Lower leg skin (tissue), 4 donors: ENCODE measurements at places on chromosomes 13 and 19. TPM values are rescaled to one million over a fixed set of nuclear protein-coding genes. Genes with fewer than 3 reads are reported as not detected.

DNA sequence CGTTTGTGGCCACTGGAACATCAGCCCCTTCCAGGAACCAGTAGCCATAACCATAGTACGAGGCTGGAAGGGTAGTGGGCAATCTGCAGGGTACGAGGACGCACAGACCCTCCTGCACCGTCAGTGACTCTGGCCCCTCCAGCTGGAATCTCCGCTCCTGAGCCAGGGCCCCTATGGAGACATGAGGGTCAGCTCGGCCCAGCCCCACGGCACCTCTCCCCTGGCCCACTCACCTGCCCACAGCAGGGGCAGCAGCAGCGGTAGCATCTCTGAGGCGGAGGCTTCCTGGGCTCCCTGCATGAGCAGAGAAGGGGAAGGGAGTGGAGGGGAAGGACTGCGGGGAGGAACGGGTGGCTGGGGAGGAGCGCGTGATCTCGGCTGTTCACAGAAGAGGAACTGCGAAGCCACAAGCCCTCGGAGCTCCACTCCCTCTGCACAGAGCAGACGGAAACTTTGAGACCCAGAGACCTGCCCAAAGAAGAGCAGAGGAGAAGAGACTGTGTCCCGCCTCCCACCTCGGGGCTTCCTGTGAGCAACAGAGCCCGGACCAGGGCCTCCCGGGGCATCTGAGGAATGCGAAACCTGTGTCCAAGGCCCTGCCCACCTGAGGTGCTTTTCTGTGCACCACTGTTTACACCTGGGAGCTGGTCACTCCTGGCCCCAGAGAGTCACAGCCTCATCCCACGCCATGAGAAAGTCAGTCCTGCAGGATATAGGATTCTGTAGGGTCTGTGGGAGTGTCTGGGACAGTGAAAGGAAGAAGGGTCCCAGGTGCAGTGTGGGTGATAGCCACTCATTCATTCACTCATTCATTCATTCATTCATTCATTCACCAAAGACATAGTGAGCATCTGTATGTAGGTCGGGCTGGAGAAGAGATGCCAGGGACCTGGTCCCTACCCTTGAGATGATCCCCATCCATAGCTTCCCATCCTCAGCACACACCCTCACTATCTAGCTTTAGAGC, at the start of gene SIGLEC6:
TSS of gene SIGLEC6 (minus strand) at position 322 of the 967 bp plus-strand sequence. CDS start at position 300, 22 bp downstream.
- peak; percentile 49 for DNase-seq

DNA sequence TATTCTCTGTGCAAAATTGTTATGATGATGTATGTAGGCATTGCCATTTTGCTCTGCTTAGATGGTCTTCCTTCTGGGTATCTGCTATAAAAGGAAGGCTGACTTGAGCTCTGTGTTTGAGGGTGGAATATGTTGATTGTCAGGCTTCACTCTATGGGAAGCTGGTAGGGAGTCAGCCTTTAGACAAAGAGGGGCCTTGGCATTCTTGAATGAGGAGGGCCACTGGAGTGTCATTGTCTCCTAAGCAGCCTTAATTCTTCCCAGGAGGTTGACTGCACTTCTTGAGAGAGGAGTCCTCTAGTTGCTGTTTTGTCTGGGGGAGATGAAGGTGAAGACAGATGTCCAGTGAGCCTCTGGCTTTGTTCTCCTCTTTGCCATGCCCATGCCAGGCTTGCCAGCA, 266.8 kb downstream of the KCNRG start:
- no peak for DNase-seq

- peak; percentile 94 for DNase-seq
Observed at GRCh38 chr19:2983351-2984214, 6.2 kb downstream of the TLE6 start.

DNA sequence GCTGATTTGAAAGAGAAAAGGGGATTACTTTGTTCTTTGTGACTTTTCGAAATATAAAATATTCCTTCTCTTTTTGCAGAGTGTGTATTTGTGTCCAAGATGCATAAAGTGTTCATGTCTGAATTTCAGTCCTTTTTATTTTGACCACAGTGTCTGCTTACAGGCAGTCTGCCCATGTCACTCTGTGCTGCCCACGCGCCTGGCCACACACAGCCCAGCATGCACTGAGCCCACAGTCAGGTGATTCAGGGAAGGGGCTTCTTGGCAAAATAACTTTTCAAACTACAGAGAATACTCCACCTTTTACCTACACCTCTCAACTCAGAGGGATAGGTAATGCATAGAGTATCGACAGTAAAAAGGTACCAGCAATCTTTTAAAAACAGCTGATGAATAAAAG, 142.5 kb upstream of the TRPC4 start:
- DNase-seq: no peak

DNA sequence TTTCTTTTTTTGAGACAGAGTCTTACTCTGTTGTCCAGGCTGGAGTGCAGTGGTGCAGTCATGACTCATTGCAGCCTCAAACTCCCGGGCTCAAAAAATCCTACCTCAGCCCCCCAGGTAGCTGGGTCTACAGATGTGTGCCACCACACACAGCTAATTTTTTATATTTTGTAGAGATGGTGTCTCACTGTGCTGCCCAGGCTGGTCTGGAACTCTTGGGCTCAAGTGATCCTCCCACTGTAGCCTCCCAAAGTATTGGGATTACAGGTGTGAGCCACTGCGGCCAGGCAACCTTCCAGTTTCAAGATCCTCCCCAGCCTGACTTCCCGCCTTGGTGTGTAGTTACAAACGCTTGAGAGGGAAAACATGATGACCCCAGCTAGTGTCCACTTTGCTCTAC, 22.2 kb downstream of the CNFN start:
- DNase-seq: no peak

DNA sequence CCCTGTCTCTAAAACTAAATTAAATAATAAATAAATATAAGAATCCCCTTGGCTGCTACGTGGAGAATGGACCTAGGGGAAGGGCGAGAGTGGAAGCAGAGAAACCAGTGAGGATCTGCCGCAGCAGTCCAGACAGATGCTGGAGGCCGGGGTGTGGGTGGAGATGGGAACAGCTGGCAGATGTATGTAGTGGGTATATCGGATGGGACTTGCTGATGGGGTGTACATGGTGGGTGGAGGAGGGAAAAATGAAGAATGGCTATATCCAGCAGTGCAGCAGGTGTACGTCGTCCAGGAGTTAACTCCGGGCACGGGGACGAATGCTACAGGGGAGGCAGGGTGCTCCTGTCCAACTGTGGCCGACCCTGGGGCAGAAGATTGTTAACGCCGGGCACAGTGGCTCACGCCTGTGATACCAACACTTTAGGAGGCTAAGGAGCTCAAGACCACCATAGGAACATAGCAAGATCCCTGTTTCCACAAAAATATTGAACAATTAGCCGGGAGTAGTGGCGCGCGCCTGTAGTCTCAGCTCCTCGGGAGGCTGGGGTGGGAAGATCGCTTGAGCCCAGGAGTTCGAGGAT, 654 bp downstream of the CEP89 start:
- no peak for DNase-seq

DNA sequence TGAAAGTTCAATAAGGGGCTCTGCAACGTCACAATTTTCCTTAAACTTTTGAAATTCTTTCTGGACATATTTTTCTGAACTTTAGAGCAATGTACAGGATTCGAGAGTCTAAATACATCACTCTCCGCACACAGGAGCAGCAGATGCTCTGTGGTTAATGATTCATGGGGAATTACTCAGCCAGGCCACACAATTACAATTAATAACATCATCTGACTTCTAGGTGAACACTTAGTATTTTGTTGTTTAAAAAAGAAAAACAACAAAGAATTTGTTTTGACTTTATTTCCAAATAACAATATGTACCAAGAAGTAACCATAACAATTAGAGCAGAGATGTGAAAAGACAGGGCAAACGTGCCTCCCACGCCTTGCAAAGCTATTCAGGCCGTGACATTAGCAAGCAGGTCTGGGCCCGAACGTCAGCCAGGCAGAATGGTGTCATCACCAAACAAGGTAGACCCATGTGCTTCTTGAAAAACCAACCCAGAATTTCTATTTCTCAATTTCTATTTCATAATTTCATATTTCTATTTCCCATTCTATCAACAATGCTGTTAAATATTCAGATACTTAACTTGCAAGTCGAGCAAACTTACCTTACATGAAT, 236.3 kb downstream of the COL4A1 start:
- DNase-seq: no peak

- peak; percentile 67 for DNase-seq
Observed at GRCh38 chr19:6059988-6060599, 50.2 kb downstream of the RFX2 start.

DNA sequence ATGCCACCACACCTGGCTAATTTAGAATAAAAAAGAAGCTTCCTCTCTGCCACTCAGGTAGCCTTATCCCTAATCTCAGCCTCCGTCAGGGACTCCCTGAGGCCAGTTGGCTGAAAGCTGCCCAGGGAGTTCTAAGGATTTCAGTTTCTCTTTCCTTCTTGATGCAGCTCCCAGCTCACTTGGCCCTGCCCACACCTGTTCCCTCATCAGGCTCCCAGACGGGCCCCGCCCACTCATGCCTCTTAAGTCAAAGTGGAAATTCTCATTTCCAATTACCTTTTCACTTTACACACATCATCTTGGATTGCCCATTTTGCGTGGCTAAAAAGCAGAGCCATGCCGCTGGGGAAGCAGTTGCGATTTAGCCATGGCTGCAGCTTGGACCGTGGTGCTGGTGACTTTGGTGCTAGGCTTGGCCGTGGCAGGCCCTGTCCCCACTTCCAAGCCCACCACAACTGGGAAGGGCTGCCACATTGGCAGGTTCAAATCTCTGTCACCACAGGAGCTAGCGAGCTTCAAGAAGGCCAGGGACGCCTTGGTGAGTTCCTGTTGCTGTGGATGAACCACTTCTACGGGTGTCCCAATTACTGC, at the start of gene IFNL1:
TSS of gene IFNL1 (plus strand) at position 353 of the 591 bp plus-strand sequence. CDS start at position 368, 15 bp downstream.
- DNase-seq: no peak

DNA sequence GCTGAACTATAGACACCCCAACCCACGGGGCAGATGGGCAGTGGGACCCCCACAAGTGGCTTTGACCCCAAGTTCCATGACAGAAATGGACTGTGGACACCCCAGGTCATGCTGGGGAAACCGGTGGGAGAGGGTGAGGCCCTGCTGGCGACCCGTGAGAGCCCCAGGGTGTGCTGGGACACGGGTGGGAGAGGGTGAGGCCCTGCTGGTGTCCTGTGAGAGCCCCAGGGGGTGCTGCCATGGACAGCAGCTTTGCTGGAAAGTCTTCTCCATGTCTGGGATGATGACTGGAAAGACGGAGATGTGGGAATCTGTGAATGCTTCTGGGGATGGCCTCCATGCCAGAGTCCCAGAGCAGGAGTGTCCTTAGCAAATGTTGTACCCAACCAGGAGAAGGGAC, 148.4 kb downstream of the URI1 start:
- no peak for DNase-seq

GRCh38 chr19:29854033-29854432, 42.2 kb downstream of the CCNE1 start:
- DNase-seq: no peak

- no peak for DNase-seq
Observed at GRCh38 chr19:1718420-1719291, 34.6 kb upstream of the ONECUT3 start.

- no peak for DNase-seq
Observed at GRCh38 chr13:82341116-82341515, 1541.2 kb downstream of the SLITRK1 start.

- no peak for DNase-seq
Observed at GRCh38 chr13:36986462-36987240, 12.5 kb downstream of the ALG5 start.

GRCh38 chr13:48491423-48492095, 41.3 kb downstream of the RCBTB2 start:
- DNase-seq: no peak

ALG5 gene
- total RNA-seq: 11.8 TPM

ASPDH gene
- not detected for total RNA-seq

DHDH gene
- total RNA-seq: not detected

ZSCAN1 gene
- 0.23 TPM for total RNA-seq

SUGP2 gene
- total RNA-seq: 29.8 TPM

GIPR gene
- 2.3 TPM for total RNA-seq

CFAP97D2 gene
- not detected for total RNA-seq

CXCL17 gene
- 0.69 TPM for total RNA-seq
